Stimulated activated CD4-positive, alpha-beta T cell treated with anti-CD3 and anti-CD28 coated beads, TNF-alpha, amount 100 ng/mL, for 1 hour (primary cell): ENCODE measurements at places on chromosomes 1 and 21.

DNA sequence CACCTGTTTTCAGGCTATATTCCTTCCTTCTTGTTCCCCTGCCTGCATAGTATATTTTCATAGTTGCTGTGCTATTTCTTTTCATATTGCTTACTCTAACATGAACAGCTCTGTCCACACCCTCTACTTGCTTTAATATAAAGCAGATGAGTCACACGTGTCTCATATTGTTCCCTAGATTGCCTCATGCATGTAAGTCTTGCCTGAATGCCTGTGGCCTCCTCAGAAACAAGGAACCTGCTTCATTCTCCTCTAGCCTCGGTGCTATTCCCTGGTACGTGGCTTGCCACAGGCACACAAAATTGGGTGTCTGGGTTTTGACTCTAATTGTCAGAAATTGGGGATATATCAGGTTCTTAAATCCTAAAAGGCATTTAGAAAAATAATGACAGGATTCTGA, 16.5 kb upstream of the PKP1 start:
- no peak for DNase-seq

- no peak for DNase-seq
These were observed 88.4 kb downstream of the PDE4B start for GRCh38 chr1:65881067-65881594.

DNA sequence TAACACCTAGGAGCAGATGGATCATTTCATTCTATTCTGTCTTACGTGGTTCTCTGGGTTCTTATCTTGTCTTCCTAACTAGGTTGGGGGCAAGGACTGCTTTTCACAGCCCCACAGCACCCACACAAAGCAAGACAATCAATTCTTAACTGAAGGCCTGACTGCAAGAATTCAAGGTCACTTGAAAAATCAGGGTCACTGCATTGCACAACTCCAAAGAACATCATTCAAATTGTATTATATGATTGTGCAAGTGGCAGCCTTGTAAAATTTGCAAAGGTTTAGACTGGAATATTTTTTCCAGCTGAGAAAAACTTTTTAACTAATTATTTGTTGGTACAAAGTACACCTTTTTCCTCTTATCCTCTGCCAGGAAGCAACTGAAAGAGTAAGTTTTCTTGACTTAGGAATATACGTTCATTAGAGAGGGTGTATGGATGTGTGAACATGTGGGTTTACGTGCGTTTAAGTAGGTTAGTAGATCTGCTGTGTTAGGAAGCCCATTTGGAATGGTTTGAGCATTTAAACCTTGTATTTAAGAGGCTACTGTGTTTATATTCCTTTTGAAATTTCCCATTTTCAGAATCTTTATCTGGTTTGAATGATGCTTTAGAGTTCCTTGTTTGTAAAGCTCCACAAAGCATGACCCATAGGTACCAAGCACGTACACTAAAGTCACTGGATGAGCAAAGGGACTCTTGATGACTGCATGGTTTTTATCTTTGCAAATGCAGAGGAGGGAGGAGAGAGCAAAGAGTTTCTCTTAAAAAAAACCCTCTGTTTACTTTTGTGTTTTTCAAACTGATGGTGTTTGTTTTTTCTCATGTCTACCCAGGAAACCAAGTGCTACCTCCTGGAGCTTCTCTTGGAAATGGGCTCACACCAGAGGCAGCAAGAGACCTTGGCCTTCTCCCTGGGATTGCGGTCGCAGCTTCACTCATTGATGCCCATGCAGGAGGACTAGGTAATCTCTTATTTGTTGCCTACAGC, 214.9 kb downstream of the FGGY start:
- no peak for DNase-seq

DNA sequence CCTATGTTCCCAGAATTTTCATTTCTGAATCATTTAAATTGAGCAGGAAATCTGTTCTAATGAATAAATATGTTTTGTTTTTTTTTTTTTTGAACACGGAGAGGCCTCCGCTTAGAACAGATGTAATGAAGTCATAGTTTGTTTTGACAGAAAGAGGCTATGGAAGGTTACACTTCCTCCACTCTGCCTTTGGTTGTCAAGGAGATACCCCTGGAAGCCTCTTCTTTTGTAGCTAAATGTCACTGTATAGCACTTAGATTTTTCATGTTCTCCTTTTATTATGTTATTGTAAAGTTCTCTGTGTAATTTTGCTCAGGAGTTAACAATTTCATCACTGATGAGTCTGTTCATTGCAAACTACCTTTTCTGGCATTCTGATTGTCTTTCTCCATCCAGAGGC, 22.7 kb upstream of the GNG12 start:
- DNase-seq = no peak

DNA sequence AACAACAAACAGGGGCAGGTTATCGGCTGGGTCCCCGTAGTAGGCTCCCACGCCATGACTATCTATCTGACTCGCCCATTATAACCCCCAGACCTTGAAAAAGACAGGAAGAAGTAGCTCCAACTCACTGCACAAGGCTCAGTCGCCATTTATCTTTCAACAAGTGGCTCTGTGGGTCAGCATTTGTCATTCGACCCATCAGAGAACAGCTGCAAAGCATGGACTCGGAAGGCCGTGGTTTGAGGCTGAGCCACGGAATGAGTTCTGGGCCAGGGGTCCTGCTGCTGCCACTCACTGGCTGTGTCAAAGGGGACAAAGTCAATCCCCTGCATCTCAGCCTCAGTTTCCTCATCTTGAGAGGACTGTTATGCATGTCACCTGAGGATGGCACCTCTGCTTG, 131.0 kb downstream of the DMRTA2 start:
- DNase-seq = no peak

DNA sequence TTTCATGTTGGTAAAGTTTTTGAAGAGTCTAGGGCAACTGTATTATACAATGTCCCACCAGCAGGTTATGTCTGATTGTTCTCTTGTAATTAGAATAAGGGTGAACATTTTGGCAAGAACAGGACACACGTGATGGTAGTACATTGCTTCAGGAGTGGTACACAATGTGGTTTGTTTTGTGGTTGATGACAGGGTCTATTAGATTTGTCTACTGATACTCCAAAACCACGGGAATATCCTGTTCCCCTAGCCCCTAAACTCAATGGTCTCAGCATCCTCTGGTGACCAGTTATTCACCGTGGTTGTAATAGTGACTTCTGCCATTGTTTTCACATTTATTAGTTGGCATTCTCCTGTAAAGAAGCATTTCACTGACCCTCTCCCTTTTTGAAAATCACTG, 22.1 kb upstream of the ACTA1 start:
- DNase-seq = no peak

DNA sequence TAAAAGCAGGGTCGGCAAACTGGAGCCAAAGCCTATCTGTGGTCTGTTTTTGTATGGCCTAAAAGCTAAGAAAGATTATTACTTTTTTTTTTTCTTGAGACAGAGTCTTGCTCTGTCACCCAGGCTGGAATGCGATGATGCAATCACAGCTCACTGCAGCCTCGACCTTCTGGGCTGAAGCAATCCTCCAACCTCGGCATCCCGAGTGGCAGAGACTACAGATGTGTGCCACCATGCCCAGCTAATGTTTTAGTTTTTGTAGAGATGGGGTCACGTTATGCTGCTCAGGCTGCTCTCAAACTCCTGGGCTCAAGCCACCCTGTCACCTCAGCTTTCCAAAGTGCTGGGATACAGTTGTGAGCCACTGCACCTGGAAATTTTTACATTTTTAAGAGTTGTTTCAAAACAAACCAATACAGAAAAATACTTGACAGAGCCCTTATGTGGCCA, 6.5 kb upstream of the GLRX2 start:
- DNase-seq = no peak

GRCh38 chr1:46520063-46520911, 30.7 kb downstream of the DMBX1 start:
- no peak for DNase-seq

GRCh38 chr1:240462277-240462676, 149.7 kb downstream of the GREM2 start:
- no peak for DNase-seq
